Tibial nerve (tissue), 4 donors: ENCODE measurements at places on chromosomes 4 and X. TPM values are rescaled to one million over a fixed set of nuclear protein-coding genes. Genes with fewer than 3 reads are reported as not detected.

The PLXNB3 gene
- total RNA-seq = 47.9 TPM

The HGFAC gene
- total RNA-seq = not detected

The GLRA3 gene
- total RNA-seq = not detected

The NPY1R gene
- total RNA-seq = 9.4 TPM

DNA sequence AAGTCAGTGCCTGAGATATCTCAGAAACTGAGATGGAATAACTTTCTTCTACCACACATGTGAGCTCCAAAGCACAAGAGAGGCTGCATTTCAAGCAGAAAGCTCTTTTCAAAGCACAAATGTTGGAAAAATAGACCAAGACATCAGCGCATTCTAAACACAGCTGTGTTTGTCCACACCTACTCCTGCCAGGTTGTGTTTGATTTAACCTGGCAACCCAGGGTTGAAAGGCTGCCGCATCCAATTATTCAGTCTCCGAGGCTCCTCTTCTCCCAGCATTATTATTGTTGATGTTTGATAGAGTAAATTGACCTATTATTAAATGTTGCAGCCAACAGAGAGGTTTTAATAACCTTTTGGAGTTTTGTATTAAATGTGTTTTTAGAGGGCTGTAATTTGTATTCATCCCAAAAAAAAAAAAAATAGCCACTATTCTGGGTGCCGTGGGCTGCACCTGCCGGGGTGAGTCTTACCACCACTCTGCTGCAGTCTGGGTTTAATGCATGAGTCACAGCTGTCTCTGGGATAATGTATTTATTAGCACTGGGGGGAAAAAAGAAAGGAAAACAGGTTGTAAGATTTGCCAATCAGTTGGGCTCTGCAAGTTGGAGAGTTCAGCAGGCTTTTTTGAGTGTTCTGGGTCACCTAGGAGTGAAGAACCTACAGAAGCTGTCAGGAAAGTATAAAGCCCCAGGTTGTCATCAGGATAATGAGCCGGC lies 105.2 kb upstream of the NOCT start:
- no peak for DNase-seq

GRCh38 chr4:183968931-183969330 lies 63.8 kb downstream of the STOX2 start:
- DNase-seq = no peak

- no peak for DNase-seq
Measured at GRCh38 chr4:159178979-159179969, 76.4 kb downstream of the RAPGEF2 start.

- no peak for DNase-seq
Measured at GRCh38 chr4:147396105-147396504, 84.8 kb upstream of the EDNRA start.

GRCh38 chr4:38743866-38744265 lies 38.9 kb downstream of the TLR10 start:
- no peak for DNase-seq

DNA sequence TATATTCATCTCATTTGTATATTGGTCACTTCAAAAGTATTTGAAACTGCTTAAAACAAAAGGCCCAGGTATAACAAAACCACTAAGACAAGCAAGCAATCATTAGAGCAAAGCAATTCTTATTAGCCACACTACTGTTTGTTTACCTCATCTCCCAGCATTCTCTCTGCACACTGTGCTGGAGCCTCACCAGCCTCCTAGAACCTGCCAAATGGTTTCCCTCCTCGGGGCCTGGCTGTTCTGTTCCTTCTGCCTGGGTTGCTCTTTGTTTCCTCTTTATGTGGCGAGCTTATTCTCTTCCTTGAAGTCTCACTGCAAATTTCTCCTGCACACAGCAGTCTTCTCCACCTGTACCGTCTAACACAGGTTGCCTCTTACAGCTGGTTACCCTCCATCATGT lies 67.5 kb upstream of the MND1 start:
- no peak for DNase-seq

DNA sequence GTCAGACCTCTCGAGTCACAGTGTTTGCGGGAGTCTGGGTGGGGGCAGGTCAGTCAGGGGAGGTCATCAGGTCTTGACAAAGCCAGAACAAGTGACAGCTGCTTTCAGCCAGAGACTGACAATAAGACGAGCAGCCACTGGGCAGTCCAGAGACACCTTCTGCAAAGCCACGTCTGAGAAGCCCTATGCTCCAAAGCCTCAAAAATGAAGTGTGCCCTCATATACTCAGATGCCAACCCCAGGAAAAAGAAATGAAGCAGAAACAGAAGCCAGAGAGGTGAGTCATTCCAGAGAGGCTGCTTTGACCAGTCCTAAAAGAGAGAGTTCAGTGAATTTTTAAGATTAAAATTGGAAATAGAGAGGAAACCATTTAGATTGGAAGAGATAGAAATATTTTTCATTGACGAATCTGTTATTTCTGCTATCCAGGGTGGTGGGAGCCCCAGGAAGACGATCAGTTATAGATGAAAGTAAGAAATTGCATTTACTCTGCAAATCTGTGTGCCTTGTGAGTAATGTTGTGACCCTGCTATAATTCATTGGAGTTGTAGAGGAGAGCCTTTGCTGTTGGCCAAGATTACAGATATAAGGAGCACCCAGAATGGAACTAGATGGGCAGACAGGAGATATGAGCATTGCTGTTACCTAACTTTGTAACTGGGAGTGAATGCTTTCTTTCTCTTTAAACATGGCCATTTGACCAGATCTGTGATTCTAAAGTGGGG lies 77.9 kb downstream of the LRRC66 start:
- DNase-seq = no peak

- no peak for DNase-seq
Measured at GRCh38 chrX:3811331-3812311, 98.2 kb upstream of the PRKX start.

DNA sequence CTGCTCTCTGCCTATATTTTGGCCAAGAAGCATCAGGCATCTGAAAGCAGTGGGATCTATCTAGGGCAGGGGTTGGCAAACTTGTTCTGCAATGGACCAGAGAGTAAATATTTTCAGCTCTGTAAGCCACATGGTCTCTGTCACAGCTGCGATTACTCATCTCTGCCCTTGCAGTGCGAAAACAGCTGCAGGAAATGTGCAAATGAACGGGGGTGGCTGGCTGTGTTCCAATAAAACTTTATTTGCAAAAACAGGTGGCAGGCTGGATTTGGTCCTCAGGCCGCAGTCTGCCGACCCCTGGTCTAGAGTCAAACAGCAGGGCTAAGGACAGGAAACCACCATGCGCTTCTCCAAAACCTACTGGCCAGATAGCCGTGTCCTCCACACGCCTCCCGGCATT lies 48.6 kb downstream of the ACOX3 start:
- DNase-seq = no peak

GRCh38 chrX:15849555-15849954 lies 5.1 kb downstream of the AP1S2 start:
- no peak for DNase-seq
